ENCODE measurements at places on chromosomes 1 and 21.

- no peak for DNase-seq
Measured at GRCh38 chr1:42934541-42935312, 23.9 kb downstream of the SLC2A1 start.

- no peak for DNase-seq
Measured at GRCh38 chr1:200006711-200007110, 20.8 kb upstream of the NR5A2 start.

DNA sequence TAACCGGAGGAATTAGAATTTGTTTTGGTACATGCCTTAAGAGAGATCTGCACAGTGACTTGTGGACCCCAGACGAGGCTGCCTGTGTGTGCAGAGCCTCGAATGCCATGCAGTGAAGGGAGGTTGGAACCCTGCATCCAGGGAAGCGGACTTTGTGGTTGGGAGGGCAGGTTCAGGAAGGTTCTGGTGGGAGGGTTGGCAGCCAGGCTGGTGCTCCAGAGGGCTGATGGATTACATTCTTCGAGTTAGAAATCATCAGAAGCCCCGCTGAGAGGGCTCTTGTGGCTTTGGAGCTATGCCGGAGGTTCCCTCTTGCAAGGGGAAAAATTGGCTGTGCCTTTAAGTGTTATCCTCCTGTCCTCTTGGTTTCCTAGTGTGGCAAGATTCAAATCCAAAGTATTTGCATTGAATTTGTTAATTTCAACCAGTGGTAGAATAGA, 21.1 kb downstream of the ROR1 start:
- no peak for DNase-seq

DNA sequence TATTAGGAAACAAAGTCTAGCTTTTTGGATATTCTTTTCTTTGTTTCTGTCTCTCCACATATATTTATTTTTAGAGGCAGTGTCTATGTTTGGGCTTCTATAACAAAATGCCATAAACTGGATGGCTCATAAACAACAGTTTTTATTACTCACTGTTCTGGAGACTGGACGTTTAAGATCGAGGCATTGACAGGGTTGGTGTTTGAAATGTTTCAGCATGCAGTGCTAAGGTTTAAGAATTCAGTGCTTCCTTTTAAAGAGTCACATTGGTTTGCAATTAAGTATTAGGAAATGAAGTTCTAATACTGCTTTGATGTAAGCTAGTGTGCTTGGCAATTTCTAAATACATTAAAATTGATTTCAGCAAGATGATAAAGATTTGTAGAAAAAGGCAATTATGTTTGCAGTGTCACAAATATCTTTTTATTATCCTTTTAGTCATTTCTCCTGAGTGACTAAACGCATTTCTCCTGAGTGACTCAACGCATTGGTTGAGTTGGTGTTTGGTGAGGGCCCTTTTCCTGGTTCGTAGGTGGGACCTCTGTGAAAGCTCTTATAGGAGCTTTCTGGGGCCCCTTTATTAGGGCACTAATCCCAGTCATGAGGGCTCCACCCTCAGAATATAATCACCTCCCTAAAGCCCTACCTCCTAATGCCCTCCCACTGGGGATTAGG, 317.0 kb downstream of the USP25 start:
- DNase-seq = peak; percentile 26

DNA sequence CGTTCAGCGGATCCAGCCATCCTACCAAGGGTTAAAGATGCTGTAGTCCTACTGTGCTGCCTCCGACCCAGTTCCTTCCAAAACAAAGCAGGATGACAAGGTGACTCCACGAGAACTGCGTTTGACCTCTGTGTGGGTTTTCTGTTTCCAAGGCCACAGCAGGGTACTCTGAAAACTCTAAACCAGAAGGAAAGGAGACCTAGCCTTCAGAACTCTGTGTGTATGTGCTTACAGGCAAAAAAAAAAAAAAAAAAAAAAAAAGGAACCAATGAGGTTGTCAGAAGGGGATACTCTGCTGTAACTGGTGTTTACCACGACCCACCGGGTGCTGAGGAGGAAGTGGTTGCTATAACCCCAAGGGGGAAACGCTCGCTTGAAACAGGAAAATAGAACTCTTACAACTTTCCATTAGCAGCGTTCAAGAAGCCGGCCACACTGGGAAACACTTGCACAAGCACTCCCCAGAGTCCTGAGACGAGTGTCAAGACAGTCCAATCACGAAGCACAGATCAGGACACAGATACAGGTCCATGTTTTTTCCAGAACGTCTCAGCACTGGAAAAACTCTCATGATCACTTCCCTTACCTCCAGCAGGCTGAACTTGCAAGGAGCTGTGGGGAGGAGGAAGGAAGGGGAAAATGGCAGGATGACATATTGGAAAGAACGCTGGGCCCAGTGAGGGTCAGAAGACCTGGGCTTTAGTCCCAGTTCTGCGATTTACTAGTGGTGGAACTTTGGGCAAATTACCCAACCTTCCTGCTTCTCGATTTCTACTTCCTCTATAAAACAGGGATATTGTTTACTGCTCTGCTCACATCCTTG, 64.0 kb downstream of the ITPKB start:
- DNase-seq = no peak

GRCh38 chr1:22313321-22313720, 138.3 kb upstream of the ZBTB40 start:
- no peak for DNase-seq

DNA sequence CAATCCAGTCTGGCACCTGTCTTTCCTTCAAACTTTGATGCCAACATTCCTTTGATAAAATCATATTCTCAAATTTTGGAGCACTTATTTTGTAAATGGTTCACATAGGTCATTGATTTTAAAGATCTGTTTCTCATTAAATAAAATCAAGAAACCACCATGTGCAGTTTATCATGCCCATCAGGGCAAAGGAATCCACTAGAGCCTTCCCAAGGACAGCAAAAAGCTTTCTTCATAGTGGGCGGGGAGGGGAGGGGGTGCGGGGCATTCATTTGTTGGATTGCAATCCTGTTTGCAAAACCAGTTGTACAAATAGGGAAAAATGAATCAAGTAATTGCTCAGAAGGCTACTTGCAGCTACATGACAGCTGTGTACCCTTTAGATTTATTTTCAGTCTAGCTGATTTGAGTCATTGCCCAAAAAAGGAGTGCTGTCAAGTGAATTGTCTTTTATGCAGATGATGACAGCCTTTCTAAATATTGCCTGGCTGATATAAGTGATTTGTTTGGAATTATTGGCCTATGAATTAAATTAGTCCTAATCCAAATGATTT, 23.0 kb downstream of the LRRC8B start:
- DNase-seq = peak; percentile 89

DNA sequence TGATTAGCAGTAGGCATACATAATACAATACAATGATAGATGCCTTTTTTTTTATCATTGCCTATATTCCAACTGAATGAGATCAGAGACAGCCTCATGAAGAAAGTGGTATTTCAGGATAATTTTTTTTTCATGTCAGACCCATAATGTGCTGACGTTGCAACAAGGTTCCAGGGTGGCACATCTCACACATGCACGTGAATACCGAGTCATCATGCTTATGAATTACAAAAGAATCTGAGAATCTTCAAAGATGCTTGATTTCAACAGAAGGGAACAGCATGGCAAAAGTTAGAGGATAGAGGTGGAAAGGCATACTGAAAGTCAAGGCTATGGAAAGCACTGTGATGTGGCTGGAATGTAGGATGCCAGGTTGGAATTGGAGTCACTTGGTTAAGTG, 5.0 kb upstream of the RNF11 start:
- DNase-seq = no peak

- DNase-seq = peak; percentile 97
Measured at GRCh38 chr1:185483664-185484450, 166.8 kb upstream of the IVNS1ABP start.

- DNase-seq = no peak
Measured at GRCh38 chr1:201535046-201535918, 3.6 kb upstream of the NAV1 start.

- no peak for DNase-seq
Measured at GRCh38 chr21:27362249-27362648, 395.4 kb upstream of the ADAMTS5 start.

DNA sequence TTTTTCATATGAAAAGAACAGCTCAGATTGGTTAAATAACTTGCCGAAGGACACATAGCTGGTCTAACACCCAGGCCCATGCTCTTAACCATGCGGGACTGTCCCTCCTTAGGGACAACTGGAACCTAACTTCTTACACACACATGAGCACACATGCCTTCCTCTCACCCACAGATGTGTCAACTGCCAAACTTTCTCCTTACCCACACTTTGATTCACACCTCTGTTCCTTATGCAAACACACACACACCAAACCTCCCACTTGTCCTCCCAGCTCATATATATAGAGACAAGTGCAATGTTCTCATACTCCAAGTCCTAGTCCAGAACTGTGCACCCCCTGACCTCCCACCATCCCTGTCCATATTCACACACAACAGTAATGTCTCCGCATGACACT, 4.3 kb downstream of the RAB25 start:
- DNase-seq = no peak

GRCh38 chr21:33317145-33317544, 7.6 kb upstream of the IFNAR1 start:
- no peak for DNase-seq

GRCh38 chr1:26558685-26559048, 29.1 kb downstream of the RPS6KA1 start:
- DNase-seq = no peak

DNA sequence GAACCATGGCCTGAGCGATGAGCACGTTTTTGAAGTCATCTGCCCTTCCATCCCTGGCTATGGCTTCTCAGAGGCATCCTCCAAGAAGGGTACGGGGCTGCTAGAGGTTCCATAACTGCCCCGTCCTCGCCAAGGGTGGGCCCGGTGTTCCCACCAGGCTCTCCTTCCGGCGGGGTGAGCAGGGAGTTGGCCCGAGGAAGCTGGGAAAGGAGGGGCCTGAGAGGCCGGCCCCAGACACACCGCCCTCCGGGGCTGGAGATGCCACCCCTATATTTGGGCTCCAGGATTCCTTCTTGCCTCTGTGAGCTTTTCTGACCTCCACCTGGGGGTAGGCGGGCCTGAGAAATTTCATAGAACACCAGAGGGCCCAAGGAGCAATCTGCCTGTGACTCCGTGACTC, 28.9 kb downstream of the EPHX1 start:
- DNase-seq = no peak

DNA sequence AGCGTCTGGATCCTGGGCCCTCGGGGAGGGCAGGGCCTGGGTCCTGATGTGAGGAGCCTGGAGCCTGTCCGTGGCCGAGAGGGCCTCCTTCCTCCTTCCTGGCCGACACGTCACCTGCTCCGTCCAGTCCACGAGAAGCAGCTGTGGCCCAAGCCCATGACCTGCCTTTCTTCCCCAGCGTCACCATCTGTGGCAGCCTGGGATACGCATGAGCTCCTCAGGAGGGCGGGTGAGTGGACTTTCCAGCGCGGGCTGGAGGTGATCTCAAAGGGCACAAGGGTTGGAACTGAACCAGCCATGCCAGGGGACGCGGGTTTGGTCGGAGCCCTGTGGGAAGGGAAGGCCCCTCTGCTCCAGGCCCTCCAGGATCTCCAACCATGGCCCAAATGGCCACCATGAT, 90.4 kb downstream of the DHRS3 start:
- no peak for DNase-seq

- DNase-seq = no peak
Measured at GRCh38 chr1:205703072-205703471, 22.8 kb upstream of the SLC45A3 start.

- DNase-seq = no peak
Measured at GRCh38 chr1:156025876-156026275, 5.1 kb upstream of the SSR2 start.

- peak; percentile 10 for DNase-seq
Measured at GRCh38 chr1:89850844-89851415, 30.1 kb downstream of the LRRC8D start.

All from epithelial cell of prostate (primary cell).